Stimulated activated CD8-positive, alpha-beta memory T cell treated with anti-CD3 and anti-CD28 coated beads, Interleukin-4, amount 100 ng/mL, for 4 hours (primary cell): ENCODE measurements at places on chromosomes 3 and 15.
A peak's percentile ranks its signal among the peaks of the same experiment; 100 is the strongest.

GRCh38 chr15:70627734-70628548 lies 135.4 kb downstream of the UACA start:
- no peak for DNase-seq

- DNase-seq: no peak
These were observed 736.8 kb downstream of the MCTP2 start for GRCh38 chr15:94968133-94968532.

DNA sequence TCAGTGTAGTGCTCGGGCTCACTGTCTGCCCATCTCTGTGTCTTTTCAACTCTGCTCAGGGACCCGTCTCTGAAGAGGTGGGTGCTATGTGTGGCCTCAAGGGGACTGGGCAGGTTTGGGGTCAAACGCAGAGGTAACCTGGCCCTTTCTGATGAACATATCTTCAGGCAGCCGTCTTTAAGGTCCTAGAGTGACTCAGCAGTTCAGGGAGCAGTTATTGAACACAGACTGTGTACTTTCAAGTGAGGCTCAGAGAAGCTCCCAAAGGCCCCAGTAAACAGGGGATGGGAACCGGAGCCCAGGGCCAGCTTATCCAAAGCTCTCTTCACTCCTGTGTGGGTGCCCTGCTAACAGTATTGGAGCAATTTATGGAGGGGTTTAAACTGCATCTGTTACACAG lies 73.1 kb downstream of the WDR76 start:
- no peak for DNase-seq

DNA sequence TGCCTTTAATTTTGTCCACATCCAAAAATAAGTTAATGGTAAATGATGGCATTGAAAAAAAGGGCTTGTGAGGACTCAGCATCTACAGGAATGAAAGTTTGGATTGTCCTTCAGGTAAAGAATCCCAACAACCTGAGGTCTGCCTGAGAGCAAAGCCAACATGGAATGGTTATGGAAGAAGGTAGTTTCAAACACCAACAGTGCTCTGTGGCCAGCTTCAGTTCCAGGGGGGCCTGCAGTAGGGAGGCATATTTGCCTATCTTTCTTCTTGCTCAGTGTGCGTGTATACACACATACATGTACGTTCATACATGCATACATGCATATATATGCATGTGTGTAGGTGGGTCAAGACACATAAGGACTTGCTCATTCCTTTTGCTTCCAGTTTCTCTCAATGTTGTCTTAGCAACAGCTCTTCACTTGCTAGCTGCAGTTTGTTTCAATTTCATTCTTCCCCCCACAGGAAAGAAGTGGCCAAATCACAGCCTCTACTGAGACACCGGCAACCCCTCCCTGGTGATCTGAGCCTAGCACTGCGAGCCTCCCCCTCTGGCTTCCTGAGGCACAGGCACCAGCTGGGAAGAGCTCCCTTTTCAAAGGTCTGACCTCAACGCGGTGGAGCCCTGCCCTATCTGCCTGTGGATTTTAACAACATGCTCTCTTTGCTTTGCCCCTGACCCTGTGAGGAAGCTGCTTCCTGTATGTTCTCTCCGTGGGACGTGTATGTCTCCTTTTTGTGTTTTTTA lies 146.2 kb downstream of the KLF13 start:
- DNase-seq: no peak

DNA sequence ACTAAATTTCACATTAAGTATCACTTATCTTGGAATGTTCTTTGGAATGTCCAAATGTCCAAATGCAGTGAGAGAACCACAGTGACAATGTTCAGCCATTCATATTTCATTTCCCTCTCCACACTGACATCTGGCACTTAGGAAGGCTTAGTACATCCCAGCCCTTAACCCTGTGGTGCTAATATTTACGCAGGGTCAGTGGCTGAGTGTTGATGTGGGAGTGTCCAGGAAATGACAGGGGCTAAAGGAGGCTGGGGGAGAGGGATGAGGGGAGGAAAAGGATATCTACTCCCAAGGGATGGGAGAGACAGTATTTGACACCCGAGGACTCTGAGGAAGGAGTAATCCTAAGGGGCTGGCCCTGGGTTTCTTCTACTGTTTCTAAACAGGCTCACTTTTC lies 14.1 kb upstream of the CCR4 start:
- no peak for DNase-seq

DNA sequence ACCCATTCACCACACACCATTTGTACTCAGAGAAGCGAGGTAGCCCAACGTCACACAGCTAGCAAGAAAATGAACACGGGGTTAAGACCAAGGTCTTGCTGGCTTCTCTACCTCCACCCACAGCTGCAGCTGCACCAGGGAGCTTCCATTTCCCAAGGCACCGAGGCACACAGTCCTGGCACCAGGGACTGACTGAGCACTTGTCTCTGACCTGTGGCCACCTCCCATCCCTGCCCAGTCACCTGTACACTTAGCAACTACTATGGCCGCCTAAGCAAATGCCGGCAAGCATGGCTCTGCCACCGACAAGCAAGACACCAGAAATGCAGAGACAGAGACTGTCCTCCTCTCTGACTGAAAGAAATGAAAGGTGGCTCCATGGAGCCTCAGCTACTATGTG lies 15.3 kb downstream of the ZXDC start:
- no peak for DNase-seq

GRCh38 chr15:64460724-64461720 lies 644 bp downstream of the ZNF609 start:
- peak; percentile 11 for DNase-seq

DNA sequence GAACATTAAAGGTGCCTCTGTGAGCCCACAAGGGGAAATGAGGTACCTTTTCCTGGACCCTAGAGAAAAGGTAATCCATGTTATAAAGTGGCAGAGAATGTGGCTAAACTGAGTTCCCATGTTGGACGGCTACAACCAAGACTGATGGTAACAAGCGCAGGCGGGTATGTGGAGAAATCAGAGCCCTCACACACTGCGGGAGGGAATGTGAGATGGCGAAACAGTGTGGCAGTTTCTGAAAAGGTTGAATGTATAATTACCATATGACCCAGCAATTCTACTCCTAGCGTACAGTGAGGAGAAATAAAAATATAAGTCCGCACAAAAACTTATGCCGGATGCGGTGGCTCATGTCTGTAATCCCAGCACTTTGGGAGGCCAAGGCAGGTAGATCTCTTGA lies 24.1 kb upstream of the SHISA5 start:
- no peak for DNase-seq

GRCh38 chr3:106135451-106136160 lies 266.8 kb upstream of the CBLB start:
- no peak for DNase-seq

GRCh38 chr3:58357402-58357801 lies 24.7 kb downstream of the PXK start:
- no peak for DNase-seq

GRCh38 chr15:52078876-52079700 lies 33.5 kb downstream of the BCL2L10 start:
- peak; percentile 50 for DNase-seq

- DNase-seq: no peak
These were observed 96.7 kb downstream of the SV2B start for GRCh38 chr15:91196768-91197167.

GRCh38 chr3:28598165-28598564 lies 249.5 kb upstream of the AZI2 start:
- DNase-seq: no peak

GRCh38 chr3:49244581-49245205 lies 32.3 kb downstream of the C3orf62 start:
- DNase-seq: no peak

DNA sequence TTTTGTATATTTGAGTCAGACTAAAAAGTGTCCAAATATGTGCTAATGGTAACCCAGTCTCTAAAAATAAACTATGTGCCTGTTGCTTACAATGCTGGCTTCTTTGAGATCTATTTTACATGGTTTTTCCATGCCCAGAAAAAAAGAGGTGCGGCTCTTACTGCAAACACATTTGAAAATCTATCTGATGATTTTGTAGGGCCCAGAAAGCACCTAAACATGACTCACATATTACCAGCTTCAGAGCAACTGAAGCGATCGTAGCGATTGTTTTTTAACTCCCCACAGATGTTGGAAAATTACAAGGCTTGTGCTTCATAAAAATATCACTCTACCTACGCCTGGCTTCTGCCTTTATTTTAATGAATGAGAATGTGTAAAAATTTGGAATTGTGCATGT lies 53.5 kb downstream of the SUCNR1 start:
- no peak for DNase-seq

DNA sequence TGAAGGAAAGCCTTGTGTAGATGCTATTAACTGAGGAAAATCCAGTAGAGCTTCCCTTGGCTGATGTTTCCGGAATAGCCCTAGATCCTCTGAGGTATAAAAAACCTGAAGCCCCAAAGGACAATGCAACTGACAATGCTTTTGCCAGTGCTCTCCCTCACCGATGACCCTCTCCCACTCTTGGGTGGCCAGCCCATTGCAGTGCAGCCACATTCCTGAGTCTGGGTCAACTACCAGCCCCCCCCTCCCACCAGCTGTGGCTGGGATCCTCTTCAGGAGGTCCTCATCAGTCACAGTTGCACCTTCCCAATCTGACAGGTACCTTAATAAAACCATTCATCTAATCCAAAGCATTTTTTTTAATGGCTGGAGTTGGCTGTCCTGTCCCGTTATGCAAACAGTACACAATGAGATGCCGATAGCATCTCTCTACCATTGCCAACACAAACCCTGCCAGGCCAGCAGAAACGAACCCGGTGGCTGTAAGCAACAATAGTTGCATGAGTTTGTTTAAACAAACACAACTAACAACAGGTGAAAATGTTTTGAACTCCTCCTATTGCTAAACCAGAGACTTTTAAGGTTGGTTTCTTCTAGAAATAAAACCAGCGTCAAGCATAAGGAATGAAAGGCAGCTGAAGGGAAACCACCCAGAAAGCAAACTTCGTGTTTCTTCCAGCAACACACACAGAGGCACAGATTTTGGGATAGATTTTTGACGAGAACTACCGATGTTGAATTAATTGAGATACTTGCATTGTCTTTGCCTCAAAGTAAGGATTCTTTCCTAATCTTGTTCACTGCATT lies 128.3 kb upstream of the ARHGEF3 start:
- no peak for DNase-seq

DNA sequence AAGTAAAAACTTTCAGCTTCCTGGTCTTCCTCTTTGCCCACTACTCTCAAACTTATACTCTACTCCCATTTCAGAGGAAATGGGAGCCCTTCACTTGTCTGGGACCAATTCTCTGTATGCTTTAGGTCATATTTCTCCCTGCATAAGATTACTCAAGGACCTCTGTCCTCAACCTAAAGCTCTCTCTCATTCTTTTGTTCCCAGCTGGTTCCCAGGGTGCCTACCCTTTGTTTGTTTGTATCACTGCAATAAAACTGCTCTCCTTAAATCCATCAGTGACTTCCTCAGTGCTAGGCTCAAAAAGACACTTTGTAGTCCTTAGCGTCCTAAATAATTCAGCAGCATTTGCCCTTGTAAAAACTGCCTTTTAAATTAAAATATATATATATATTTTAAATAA lies 2.9 kb downstream of the NGRN start:
- DNase-seq: no peak

DNA sequence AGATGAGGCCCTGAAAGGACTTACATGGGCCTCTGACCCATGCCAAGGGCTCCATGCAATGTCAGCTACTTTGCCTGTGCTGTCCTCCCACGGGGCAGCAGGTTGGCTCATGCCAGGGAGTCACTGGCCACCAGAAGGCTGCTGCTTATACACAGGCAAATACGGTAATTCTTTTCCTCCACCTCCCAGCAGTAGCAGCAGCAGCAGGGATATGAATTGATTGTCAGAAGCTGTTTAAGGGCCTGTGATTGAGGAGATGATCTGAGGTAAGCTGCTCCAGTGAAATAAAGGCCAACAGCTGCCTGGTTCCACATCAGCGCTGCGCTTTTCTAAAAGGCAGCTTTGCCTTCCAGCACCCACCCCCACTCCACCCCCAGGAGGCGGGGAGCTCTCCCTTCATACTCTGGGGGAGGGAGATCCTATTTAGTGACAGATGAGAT lies 250.5 kb downstream of the SHQ1 start:
- no peak for DNase-seq

GRCh38 chr15:87826119-87826747 lies 430.3 kb downstream of the NTRK3 start:
- no peak for DNase-seq

GRCh38 chr3:141382571-141382970 lies 14.3 kb downstream of the ZBTB38 start:
- DNase-seq: no peak

DNA sequence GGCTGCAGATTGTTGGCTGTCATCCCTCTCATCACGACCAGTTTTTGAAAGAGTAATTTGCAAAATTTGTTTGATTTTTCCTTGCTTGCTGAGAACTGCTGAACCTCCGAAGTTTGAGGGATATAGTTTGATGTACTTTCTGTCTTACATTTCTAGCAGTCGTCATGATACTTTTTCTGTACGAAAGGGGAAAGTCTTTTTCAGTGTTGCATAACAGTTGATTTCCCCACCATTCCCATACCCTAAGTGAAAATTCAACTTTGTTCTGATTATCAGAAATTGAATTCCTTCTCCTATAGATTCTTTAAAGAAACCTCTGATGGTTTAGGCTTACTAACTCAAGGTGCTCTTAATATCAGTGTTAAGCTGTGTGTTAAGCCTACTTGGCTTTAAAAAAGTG lies 1.6 kb downstream of the PDE8A start:
- DNase-seq: no peak

- DNase-seq: no peak
These were observed 8.1 kb downstream of the FBXO40 start for GRCh38 chr3:121601212-121601812.

GRCh38 chr3:77041811-77042210 lies 1.9 kb downstream of the ROBO2 start:
- no peak for DNase-seq

DNA sequence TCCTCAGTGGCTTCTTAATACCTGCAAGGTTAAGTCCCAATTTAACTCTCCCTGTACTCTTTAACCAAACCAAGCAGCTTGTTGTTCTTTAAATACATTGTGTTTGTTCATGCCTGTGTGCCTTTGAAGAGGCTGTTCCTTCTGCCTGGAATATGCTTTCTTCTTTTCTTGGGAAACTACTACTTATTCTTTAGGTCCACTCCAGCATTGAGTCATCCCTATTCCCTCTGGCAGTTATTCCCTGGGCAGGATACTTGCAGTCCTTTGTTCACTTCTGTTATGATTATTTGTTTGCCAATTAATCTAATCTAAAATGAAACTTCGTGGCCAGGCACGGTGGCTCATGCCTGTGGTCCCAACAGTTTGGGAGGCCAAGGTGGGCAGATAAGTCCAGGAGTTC lies 139.3 kb downstream of the ZNF609 start:
- no peak for DNase-seq

- no peak for DNase-seq
These were observed 546.2 kb downstream of the MECOM start for GRCh38 chr3:169117264-169117663.

GRCh38 chr3:58585005-58585786 lies 8.0 kb upstream of the FAM107A start:
- DNase-seq: no peak

GRCh38 chr3:14451844-14452739 lies 49.7 kb downstream of the SLC6A6 start:
- DNase-seq: no peak

DNA sequence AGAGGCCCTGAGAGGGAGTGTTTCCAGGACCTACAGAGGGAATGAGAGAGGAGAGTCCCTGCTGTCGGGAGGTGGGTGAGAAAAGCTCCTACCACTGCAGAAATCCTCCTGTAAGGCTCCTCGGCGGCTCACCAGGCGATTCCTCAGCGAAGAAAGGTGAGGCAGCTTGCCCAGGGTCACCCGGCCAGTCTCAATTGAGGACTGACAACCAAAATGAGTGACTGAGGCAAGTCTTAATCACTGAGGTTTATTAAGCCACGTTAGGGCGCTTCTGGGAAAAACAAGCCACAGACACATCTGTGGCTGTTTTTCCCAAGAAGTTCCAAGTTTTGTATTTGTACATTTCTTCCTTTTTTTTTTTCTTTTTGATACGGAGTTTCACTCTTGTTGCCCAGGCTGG lies 48.5 kb downstream of the ZDHHC19 start:
- DNase-seq: no peak
